ENCODE measurements at places on chromosomes 3 and 15.

DNA sequence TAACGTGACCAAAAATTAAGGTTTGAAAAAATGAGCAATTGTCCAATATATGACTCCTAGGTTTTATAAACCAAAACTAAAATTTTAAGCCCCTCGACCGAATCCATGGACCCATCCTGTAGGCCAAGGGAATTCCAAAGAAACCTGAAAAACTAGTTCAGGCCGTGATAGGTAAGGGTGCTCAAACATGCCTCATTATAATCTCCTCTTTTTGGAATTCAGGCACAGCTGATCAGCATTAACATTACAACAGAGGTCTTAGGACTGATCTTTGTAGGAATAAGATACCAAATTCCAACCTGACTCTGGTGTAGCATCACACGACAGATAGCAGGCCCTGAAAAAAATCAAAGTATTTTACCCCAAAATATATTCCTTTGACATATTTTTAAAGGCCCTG lies 155.7 kb downstream of the NEK10 start:
- no peak for DNase-seq

DNA sequence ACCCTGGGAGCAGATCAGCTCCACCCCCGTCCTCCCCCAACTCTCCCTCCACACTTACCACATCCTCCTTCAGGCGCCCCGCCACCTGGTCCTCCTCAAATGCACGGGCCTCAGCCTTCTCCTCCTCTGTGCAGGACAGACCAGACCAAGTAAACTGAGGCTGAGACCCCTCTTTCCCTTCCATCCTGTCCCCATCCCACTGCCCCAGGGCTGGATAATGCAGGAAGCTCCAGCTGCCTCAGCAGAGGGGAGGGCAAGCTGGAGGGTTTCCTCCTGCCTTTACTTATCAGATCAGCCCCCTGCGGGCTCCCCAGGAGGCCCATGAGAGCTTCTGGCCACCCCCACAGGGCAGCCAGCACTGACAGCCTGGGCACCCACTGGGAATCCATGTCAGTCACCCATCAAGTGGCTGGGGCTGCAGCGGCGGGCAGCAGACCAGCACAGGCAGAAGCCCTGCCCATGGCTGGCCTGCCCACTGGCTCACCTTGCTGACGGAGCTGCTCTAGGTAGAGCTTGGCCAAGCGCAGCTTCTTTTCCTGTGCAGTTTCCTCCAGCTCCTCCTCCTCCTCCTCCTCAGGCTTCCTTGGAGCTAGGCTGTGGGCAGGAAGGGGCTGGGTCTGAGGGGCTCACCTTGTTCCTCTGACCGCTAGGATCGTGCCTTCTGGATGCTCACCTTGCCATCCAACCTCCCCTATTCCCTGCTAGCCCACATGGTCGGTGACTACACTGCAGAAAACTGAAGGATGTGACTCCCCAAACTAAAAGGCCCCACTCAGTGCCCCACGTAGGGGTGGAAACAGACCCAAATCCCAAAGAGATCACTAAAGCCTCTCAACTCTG lies 3.9 kb downstream of the RRP9 start:
- no peak for DNase-seq

GRCh38 chr3:71601811-71602210 lies 18.3 kb upstream of the FOXP1 start:
- DNase-seq = no peak

- DNase-seq = no peak
Measured at GRCh38 chr3:33091746-33092145, 5.2 kb downstream of the GLB1 start.

DNA sequence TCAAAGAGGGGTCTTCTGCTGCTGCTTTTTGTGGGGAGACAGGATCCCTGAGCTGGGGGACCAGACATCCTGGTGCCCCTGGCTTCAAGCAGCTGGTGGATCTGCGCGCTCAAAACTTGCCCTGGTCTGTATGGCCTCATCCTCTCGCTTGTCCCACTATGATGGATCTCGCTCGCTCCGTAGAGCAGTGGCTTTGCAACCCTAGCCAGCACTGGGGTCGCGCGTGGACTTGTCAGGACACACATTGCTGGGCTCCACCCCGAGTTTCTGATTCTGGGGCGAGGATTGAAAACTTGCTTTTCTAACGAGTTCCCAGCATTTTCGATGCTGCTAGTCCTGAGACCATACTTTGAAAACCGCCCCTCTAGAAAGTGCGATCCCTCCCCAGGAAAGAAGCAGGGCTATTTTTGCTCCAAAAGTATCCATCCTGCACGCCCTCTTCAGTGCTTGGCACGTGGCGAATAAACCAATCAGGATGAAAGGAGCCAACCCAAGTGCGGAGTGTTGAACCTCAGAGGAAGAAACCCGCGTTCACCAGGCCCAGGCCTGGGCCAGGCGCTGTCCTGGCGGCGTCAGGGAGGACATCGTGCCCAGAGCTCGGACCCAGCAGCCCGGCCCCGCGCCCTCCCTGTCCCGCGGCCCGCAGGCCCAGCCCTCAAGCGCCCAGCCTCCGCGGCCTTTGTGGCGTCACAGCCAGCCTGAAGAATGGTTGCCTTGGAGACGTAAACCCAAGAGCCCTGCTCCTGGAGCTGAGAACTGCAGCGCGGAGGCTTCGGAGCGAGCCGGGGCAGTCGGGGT lies at the start of gene CFAP100:
Gene CFAP100 (plus strand): TSS at position 731 of the 798 bp plus-strand sequence. CDS start 1,092 bp downstream, outside the sequence.
- peak; percentile 55 for DNase-seq

GRCh38 chr15:75994220-75994619 lies 18.0 kb downstream of the NRG4 start:
- no peak for DNase-seq

DNA sequence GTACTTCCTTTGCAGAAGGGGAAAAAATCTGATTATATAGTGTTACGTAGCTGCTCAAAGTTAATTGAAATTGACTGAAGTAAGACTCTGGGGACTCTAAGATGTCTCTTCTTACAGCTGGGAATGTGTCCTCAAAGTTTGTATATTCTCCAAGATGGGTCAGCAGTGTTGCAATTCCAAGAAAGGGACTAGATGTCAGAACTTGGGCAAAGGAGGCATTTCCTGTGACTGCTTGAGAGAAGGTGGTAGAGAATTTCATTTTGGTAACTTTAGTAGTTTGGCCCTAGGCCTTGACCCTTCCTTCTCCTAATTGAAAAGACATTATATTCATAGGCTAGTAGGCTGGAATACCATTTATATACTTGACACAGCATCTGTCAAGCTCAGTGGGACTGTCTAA lies 33.9 kb downstream of the PTPRG start:
- DNase-seq = no peak

DNA sequence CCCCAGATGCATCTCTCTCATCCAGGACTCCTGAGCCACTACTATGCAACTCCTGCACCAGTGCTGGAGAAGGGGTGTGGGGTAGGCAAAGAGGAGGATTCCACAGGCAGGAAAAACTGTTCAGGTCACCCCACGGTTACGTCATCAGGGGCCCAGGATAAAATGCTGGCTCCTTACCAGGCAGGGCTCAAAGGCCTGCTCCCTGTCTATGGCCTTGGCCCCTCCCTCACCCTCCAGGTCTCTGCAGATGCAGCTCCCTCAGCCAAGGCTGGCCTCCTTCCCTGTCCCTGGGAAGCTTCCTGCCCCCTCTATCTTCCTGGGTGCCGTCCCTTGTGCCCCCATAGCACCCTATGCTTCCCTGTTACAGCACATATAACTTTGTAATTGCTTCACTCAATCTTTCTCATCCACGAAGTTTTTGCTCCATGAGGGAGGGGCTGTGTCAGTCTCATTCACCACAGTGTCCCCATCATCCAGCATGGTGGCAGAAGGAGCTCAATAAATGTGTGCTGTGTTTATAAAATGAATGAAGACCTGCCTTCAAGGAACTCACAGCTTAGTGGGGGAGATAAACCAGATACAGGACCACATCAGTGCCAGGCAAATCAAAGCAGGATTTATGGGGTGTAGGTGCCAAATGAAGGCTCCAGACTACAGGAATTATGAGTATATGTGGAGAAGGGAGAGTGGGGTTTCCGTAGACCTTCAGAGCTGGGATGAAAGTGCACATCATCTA lies 18.6 kb downstream of the KBTBD13 start:
- no peak for DNase-seq

- DNase-seq = no peak
Measured at GRCh38 chr15:25345943-25346342, 92.9 kb downstream of the UBE3A start.

GRCh38 chr15:29805043-29805707 lies 17.1 kb downstream of the TJP1 start:
- DNase-seq = no peak

GRCh38 chr15:77904436-77904821 lies 173.1 kb downstream of the TBC1D2B start:
- DNase-seq = no peak
